ENCODE measurements at places on chromosomes 5 and 9. TPM values are rescaled to one million over a fixed set of nuclear protein-coding genes. Genes with fewer than 3 reads are reported as not detected.

DNA sequence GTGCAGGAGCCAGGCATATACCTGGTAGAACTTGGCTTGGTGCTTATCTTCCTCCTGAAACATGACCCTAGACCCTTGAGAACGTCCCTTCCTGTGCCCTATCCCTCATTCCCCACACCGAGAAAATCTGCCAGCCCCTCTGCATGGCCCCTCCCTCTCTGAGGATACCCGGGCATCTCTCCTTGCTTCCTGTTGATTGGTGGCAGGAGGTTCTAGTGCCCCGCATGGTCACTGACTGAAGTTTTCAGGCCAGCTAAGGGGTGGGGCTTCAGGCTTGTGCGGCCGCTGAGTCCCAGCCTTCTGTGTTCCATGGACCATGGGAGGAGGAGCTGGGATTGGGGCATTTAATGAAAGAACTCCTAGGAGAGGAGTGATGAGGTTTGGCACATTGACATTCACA, 22.8 kb downstream of the IGIP start:
- no peak overlapping the region for H3K27ac ChIP-seq
- no peak overlapping the region for H3K4me3 ChIP-seq
- DNase-seq, result no peak
- H3K27me3 ChIP-seq, result peaks cover 6% of the 10 kb centered on the region
- no peaks in the 10 kb centered on the region for H3K36me3 ChIP-seq

GRCh38 chr5:67827541-67827940, 388.0 kb upstream of the PIK3R1 start:
- no peaks in the 10 kb centered on the region for H3K4me1 ChIP-seq
- H3K27me3 ChIP-seq, result no peaks in the 10 kb centered on the region
- no peak overlapping the region for H3K4me3 ChIP-seq

Gene DNAJC25
- total RNA-seq, result 4.1 TPM

GRCh38 chr5:154826-155225, 36.5 kb upstream of the LRRC14B start:
- no peak overlapping the region for H3K27ac ChIP-seq
- no peaks in the 10 kb centered on the region for H3K36me3 ChIP-seq
- H3K27me3 ChIP-seq, result peaks cover 26% of the 10 kb centered on the region
- no peak for DNase-seq
- H3K4me3 ChIP-seq, result no peak overlapping the region

Gene PCDHGA10
- total RNA-seq, result 6.9 TPM

Gene HRH2
- total RNA-seq, result 14.6 TPM

GRCh38 chr5:1503241-1504068, 20.3 kb downstream of the LPCAT1 start:
- no peaks in the 10 kb centered on the region for H3K27me3 ChIP-seq
- peak; percentile 95 for DNase-seq
- H3K36me3 ChIP-seq, result peaks cover 47% of the 10 kb centered on the region
- H3K27ac ChIP-seq, result peak overlapping the region; percentile 86
- H3K4me1 ChIP-seq, result peaks cover 99% of the 10 kb centered on the region
- H3K4me3 ChIP-seq, result peak overlapping the region; percentile 57

- H3K36me3 ChIP-seq, result no peaks in the 10 kb centered on the region
- H3K27ac ChIP-seq, result no peak overlapping the region
- no peak for DNase-seq
- no peaks in the 10 kb centered on the region for H3K27me3 ChIP-seq
- no peak overlapping the region for H3K4me3 ChIP-seq
- H3K4me1 ChIP-seq, result no peaks in the 10 kb centered on the region
Observed at GRCh38 chr5:162272417-162272816, 204.8 kb downstream of the GABRG2 start.

Gene HMCN2
- 0.67 TPM for total RNA-seq

Gene ADAMTSL2
- total RNA-seq, result 5.7 TPM

DNA sequence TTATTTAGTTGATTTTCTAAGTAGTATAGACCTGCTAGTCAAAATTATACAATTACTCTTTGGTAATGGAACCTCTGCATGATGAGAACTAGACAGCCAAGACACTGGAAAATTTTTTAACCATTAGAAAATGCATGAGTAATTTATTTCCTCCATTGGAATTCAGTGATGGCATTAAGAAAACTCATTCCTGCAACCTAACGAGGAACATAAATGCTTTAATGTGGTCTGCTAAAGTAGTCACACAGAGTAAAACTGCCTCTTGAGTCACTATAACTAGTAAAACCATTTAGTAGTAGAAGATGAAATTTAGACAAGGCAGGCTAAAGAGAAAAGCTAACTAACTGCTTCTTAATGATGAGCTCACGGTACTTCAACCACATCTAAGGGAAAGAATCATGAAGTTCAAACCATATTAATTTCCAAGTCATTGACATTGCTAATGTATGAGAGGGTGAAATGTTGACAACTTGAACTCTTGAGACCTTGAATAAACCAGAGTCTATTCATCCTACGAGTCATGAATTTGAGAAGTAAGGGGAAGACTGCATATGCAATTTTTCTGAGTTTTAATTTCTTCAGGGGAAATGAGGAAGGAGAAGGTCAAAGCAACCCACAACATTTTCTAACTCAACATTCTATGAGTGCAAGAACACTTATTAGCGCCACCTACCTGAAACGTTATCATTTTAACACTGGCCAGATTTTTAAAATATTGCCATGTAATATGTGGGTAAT, 74.4 kb downstream of the GLIS3 start:
- no peak for DNase-seq
- no peaks in the 10 kb centered on the region for H3K4me1 ChIP-seq
- H3K27ac ChIP-seq, result no peak overlapping the region
- H3K4me3 ChIP-seq, result no peak overlapping the region
- H3K36me3 ChIP-seq, result no peaks in the 10 kb centered on the region

- peaks cover 12% of the 10 kb centered on the region for H3K36me3 ChIP-seq
- no peak overlapping the region for H3K27ac ChIP-seq
- no peak for DNase-seq
- no peak overlapping the region for H3K4me3 ChIP-seq
Observed at GRCh38 chr5:138760448-138761110, 7.4 kb downstream of the CTNNA1 start.

- H3K27ac ChIP-seq, result no peak overlapping the region
- no peaks in the 10 kb centered on the region for H3K4me1 ChIP-seq
- no peak overlapping the region for H3K4me3 ChIP-seq
- H3K27me3 ChIP-seq, result no peaks in the 10 kb centered on the region
Observed at GRCh38 chr9:114223564-114224246, 68.4 kb downstream of the COL27A1 start.

GRCh38 chr5:102700916-102701315, 54.2 kb upstream of the PAM start:
- no peaks in the 10 kb centered on the region for H3K4me1 ChIP-seq
- no peak overlapping the region for H3K4me3 ChIP-seq
- no peak overlapping the region for H3K27ac ChIP-seq
- no peaks in the 10 kb centered on the region for H3K36me3 ChIP-seq
- no peaks in the 10 kb centered on the region for H3K27me3 ChIP-seq

Gene SLC25A2
- total RNA-seq, result 1.2 TPM
